ENCODE measurements at places on chromosomes 13 and 19. TPM values are rescaled to one million over a fixed set of nuclear protein-coding genes. Genes with fewer than 3 reads are reported as not detected.

DNA sequence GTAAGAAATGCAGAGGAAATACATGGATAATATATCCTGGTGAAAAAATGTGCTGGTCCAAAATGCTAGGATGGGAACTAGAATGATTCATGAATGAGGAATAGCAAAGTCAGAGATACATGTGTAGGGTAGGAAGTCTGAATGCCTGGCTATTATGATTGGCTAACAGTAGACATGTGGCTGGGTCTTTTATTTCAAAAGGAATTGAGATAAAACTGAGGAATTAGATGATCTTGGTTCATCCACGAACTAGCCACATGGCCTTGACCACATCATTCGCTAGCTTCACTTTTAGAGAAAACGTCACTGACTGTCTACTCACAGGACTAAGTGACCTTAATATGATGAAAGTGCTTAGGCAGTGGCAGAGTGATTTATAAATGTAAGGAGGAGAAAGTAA, 103.1 kb downstream of the TRPC4 start:
- no peak for DNase-seq
- H3K36me3 ChIP-seq = no peaks in the 10 kb centered on the region
- H3K27me3 ChIP-seq = no peaks in the 10 kb centered on the region

GRCh38 chr13:32589471-32589870, 3.2 kb downstream of the PDS5B start:
- H3K4me3 ChIP-seq = no peak overlapping the region
- no peak for DNase-seq
- H3K27me3 ChIP-seq = no peaks in the 10 kb centered on the region
- H3K27ac ChIP-seq = no peak overlapping the region
- no peaks in the 10 kb centered on the region for H3K36me3 ChIP-seq

The IZUMO2 gene
- polyA plus RNA-seq = not detected

The PRRG2 gene
- 0.42 TPM for polyA plus RNA-seq

The ZSCAN4 gene
- not detected for polyA plus RNA-seq
